ENCODE measurements at places on chromosomes 5 and 9.

- H3K4me3 ChIP-seq: no peak overlapping the region
- peaks cover 12% of the 10 kb centered on the region for H3K36me3 ChIP-seq
- H3K27me3 ChIP-seq: no peaks in the 10 kb centered on the region
- H3K27ac ChIP-seq: no peak overlapping the region
These were observed 31.4 kb upstream of the TMOD1 start for GRCh38 chr9:97470076-97470475.

DNA sequence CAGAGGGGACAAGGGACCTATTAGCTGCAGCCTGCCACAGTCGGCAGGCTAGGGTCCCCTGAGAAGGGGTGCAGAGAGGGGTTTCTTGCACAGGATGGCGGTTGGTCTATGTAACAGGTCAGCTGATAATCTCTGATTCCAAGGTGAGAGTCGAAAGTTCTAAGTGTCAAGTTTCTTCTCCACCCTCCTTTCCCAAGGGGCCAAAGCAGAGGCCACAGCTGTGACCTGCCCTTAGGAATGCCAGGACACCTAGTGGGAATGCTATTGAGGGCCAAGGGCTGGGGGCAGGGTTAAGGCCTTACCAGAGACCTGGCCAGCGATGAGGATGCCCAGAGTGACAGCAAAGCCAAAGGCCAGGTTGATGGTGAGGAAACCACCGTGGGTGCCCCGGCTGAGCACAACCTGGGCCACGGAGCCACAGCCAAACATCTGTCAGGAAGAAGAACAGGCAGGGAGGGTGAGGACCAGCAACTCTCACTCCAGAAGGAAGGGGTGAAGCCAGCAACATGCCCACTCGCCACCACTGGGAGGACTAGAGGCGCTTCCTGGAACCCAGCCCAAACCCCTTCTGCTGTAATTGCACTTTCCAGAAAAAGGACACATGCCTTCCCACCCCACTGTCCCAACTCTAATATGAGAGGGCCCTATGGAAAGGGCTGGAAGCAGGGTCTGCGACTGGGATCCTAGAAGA lies 3.8 kb downstream of the AQP3 start:
- peaks cover 82% of the 10 kb centered on the region for H3K4me1 ChIP-seq
- H3K27ac ChIP-seq: peak overlapping the region; percentile 26
- H3K4me3 ChIP-seq: no peak overlapping the region
- H3K27me3 ChIP-seq: no peaks in the 10 kb centered on the region
- H3K36me3 ChIP-seq: peaks cover 63% of the 10 kb centered on the region
- DNase-seq: no peak

- no peak overlapping the region for H3K4me3 ChIP-seq
- H3K4me1 ChIP-seq: no peaks in the 10 kb centered on the region
- H3K27me3 ChIP-seq: no peaks in the 10 kb centered on the region
- H3K27ac ChIP-seq: no peak overlapping the region
These were observed 30.1 kb upstream of the MINAR2 start for GRCh38 chr5:129717751-129718310.

GRCh38 chr5:119996128-119996527 lies 366.8 kb downstream of the FAM170A start:
- no peaks in the 10 kb centered on the region for H3K4me1 ChIP-seq
- no peak for DNase-seq
- no peaks in the 10 kb centered on the region for H3K27me3 ChIP-seq
- H3K4me3 ChIP-seq: no peak overlapping the region
- H3K27ac ChIP-seq: no peak overlapping the region
- no peaks in the 10 kb centered on the region for H3K36me3 ChIP-seq
